ENCODE measurements at places on chromosomes 3 and 15.

GRCh38 chr15:25426896-25427610, 11.8 kb downstream of the UBE3A start:
- no peak for DNase-seq

GRCh38 chr15:23648920-23649515, 1.4 kb upstream of the MAGEL2 start:
- peak; percentile 70 for DNase-seq

- peak; percentile 97 for DNase-seq
Measured at GRCh38 chr15:40382580-40383456, at the start of gene KNSTRN. Gene KNSTRN, plus strand, starts transcription at chr15:40382721. Its CDS starts 115 bp downstream, at chr15:40382836.

GRCh38 chr3:55687526-55687925, 200.4 kb upstream of the WNT5A start:
- no peak for DNase-seq

DNA sequence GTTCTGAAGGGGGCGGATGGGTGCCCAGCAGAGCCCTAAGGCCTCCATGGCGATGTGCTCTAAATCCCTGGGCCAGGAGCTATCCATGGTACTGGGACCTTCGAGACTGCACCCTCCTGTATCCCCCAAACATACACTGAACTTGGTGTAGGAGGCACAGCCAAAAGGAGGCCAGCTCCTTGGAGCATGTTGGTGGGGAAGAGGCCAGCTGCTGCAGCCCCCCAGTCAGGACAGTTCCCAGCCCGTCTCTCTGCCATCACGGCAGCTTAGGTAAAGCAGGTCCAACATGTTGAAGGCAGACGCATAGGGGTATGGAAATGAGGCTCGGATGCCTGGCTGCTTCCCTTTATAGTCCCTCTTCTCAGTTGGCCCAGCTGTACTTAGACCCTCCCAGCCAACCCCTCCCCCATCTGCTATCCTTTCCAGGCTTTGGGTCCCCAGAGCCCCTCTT, 1.8 kb downstream of the CAMKV start:
- DNase-seq, result no peak

- no peak for DNase-seq
Measured at GRCh38 chr15:69096626-69097025, 63.8 kb upstream of the GLCE start.

GRCh38 chr3:150412561-150413231, 4.6 kb downstream of the TSC22D2 start:
- DNase-seq, result no peak

- no peak for DNase-seq
Measured at GRCh38 chr15:40543631-40544294, 21.1 kb downstream of the CCDC32 start.

DNA sequence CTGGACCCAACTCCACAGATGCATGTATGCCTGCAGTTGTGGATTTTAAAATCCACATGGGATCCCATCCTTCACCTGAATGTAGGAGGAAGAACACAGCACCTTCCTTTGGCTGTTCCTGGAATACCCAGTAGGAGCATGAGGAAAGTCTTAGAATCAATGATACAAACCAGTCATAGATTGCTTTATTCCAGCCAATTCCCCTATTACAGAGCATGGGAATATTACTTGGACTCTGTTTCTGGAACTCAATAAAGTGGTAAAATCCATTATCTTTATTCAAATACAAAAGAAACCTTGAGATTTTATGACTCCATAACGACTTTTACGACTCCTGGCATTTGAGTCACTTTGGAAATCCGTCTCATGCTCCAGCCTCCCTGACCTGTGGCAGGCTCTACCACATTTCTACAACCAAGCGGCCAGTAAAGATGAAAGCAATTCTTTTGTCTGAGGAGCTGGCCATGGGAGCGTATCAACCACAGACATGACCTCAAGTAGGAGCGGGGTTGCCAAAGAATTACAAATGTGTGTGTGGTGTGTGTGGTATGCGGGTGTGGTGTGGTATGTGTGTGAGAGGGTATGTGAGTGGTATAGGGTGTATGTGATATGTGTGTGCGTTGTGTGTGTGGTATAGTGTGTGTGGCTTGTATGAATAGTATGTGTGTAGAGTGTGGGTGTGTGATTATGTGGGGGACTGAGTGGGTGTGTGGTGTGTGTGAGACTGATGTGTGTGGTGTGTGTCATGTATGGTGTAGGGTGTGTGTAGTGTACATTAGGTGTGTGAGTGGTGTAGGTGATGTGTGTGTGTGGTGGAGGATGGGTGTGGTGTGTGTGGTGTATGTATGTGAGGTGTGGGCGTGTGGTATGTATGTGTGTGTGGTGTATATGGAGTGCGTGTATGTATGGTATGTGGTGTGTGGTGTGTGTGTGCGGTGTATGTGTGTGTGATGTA, 40.0 kb downstream of the ARRDC4 start:
- DNase-seq, result no peak

GRCh38 chr3:154184582-154184981, 63.4 kb downstream of the ARHGEF26 start:
- no peak for DNase-seq

- DNase-seq, result peak; percentile 42
Measured at GRCh38 chr3:72102112-72102616, 317.2 kb upstream of the PROK2 start.

GRCh38 chr15:64148581-64148980, 3.0 kb upstream of the SNX22 start:
- DNase-seq, result no peak

- DNase-seq, result no peak
Measured at GRCh38 chr3:12273045-12273695, 15.7 kb upstream of the PPARG start.

GRCh38 chr3:155843569-155843968, 10.7 kb downstream of the SLC33A1 start:
- DNase-seq, result no peak

DNA sequence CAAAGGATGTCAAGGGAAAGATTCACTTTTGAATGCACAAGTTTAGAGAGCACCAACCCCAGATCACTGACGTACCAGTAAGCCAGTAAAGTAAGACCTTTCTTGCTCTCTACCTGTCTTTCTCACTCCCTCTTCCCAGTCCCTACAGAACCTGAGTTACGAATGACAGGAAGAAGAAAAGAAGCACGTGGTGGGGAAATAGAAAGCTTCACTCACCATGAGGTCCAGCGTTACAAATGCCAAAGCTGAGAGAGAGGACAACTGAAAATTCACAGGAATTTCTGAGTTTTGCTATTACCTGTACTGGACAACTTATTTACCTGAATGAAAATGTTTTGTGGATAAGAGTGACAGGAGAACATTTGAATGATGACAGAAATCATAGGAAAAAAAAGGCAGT, 133.2 kb upstream of the GBE1 start:
- no peak for DNase-seq

DNA sequence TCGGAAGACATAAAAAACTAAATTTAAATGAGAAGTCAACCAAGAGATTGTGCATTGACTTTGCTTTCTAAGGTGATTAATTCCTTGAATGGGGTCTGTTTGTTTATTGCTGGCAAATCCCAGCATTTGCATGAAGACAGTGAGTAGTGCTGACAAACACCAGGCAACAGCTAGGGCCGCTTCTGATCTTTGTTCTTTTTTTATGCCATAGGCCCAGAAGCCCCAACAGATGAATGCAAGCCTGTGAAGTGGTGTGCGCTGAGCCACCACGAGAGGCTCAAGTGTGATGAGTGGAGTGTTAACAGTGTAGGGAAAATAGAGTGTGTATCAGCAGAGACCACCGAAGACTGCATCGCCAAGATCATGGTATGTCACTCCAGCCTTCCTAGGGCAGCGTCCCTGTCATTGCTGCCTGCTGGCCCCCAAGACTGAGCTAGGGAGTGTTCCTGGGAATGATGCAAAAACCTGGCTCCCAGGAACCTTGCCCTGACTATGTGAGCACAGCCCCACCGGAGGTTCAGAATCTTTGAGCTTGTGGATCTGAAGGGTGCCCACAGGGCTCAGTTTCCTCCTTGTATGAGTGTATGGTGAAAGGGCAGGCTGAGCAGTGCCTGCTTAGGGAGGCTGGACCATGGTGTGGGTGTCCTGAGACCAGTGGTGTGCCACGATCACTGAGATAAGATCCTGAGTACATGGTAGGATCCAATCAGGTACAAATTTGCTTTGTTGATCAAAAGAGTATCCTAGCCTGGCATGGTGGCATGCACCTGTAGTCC, 13.0 kb downstream of the TF start:
- DNase-seq, result no peak

DNA sequence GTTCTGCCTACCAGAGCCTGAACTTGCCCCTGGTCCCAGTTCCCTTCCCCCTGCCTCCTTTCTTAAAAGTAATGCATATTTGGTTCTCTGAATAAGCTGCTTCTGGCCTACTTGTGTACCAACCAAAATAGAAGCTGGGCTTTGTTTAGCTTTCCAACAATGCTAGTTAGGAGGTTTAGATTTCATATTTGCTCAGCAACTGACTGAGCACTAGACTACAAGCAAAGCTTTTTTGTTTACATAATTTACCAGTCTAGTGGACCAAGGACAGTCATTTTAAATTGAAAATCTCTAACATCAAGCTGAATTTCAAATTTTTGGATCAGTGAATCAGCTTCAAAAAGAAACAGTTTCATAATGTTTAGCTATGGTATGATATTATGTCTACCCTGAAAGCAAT, 331.2 kb downstream of the ULK4 start:
- DNase-seq, result no peak

DNA sequence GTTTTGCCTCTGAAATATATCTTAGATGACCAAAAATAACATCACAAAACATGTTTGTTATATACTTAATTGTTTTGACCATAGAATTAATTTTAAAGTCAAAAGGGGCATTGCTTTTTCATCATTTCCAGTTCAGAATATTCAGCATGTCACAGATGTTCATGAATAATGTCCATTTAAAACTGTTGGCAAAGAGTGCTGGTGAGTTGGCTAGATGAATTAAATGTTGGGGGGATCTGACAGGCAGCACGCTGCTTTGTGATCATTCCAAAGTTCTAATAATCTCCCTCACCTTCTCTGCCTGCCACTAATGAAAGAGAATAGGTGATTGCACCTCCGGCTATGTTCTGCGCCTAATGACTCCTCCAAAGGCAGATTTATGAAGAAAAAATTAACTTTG, 139.2 kb upstream of the MLF1 start:
- no peak for DNase-seq

DNA sequence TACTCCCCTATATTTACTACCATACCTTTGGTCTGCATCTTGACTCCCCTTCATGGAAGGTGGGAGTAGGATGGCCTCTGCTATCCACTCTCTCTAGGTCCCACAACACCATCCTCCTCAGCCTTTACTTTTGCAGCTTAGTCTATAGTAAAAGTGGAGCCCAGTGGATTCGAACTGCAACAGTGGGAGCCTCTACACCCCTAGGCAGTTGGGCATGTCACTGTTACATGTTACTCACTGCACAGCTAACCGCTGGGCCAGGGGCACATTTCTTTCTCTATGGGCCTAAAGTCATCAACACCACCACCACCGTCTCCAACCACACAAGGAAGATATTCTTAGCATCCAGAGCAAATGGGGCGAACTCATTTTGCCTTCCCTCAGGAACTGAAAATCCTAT, 62.9 kb downstream of the KLF13 start:
- no peak for DNase-seq

- DNase-seq, result no peak
Measured at GRCh38 chr3:10253731-10254130, 5.5 kb downstream of the TATDN2 start.

GRCh38 chr15:68725736-68726135, 95.0 kb downstream of the ANP32A start:
- peak; percentile 66 for DNase-seq

GRCh38 chr3:113791381-113791780, 44.5 kb downstream of the ATP6V1A start:
- no peak for DNase-seq

DNA sequence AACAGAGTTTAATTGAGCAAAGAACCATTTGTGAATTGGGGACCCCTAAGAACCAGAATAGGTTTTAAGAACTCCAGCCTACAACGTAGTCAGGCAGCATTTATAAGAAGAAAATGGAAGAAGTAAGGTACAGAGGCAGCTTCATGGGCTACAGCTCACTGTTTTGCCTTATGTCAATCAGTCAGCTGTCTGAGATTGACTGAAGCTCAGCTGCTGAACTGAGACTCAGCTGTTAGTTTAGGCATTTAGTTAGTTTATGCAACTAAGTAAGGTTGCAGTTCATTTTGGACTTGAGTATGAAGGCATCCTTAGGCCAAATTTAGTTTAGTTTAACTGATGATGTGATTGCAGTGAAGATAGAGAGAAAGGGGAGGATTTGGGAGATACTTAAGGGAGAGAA, 34.1 kb upstream of the RASA2 start:
- DNase-seq, result no peak

- DNase-seq, result peak; percentile 10
Measured at GRCh38 chr3:18643281-18643680, 218.1 kb upstream of the SATB1 start.

- DNase-seq, result no peak
Measured at GRCh38 chr3:171284308-171285075, 175.7 kb downstream of the TNIK start.

DNA sequence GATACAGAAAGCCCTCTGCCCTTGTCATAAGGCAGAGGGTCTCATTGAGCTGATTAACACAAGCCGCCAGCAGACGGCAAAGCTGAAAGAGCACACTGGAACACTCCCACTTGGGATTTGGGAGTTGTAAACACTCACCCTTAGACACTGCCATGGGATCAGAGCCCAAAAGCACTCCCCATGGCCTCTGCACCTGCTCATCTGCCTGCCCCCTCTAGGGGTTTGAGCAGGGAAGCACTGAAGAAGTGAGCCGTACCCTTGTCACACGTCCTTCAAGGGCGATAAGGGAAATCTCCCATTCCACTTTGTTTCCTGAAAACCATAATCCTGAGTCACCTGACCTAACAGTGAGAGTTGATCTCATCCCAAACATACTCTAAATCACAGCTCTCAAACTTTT, 14.7 kb downstream of the FSIP1 start:
- DNase-seq, result no peak

GRCh38 chr3:101038393-101038792, 45.2 kb upstream of the ABI3BP start:
- DNase-seq, result no peak

DNA sequence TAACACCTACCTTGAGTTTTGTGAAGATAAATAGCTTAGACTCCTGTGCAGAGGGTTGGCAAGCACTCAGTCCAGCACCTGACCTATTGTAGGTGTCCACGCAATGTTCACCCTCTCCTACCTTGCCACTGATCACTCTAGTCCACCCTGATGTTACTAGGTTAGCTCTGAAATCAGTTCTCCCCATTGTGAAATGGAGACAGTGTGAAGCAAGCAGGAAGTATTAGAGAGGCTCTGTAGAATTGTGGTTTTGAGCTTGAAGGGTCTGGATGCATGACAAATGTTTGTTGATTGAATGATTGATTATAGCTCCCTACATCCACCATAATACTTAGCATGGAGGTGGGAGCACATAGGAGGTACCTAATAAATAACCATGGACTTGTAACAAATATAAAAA, 199.7 kb downstream of the RPLP1 start:
- DNase-seq, result no peak

DNA sequence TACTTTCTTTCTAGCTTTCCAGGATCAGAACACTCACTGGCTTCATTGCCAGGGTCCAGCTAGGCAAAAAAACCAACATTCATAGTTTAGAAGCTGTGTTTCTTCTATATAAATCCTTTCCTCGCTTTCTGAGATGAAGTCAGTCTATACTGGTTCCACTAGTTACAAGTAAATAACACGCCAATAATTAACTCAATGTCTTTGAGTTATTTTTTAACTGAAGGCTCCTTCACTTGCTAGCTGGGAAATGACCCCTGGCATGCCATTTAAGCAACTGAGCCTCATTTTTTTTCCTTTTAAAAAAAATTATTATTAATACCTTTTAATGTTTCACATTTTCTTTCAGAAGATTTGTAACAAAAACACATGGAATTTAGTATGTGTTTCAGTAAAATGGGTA, 2.1 kb upstream of the CCDC174 start:
- DNase-seq, result no peak

Measured in stomach (tissue), 19 donors.